Activated T-cell treated with anti-CD3 and anti-CD28 coated beads for 24 hours (primary cell): ENCODE measurements at places on chromosomes 12 and 14.

DNA sequence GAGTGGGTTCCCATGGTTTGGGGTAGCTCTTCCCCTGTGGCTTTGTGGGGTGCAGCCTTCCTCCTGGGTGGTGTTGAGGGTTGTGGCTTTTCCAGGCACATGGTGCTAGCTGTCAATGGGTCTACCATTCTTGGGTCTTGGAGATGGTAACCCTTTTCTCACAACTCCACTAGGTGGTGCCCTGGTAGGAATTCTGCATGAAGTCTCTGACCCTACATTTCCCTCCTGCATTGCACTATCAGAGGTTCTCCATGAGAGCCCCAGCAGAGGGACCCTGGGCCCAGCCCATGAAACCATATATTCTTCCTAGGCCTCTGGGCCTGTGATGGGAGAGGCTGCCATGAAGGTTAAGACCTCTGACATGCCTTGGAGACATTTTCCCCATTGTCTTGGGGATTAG, 1093.3 kb downstream of the SLC16A7 start:
- DNase-seq, result no peak

GRCh38 chr12:38775457-38775856, 129.9 kb downstream of the CPNE8 start:
- DNase-seq, result no peak

DNA sequence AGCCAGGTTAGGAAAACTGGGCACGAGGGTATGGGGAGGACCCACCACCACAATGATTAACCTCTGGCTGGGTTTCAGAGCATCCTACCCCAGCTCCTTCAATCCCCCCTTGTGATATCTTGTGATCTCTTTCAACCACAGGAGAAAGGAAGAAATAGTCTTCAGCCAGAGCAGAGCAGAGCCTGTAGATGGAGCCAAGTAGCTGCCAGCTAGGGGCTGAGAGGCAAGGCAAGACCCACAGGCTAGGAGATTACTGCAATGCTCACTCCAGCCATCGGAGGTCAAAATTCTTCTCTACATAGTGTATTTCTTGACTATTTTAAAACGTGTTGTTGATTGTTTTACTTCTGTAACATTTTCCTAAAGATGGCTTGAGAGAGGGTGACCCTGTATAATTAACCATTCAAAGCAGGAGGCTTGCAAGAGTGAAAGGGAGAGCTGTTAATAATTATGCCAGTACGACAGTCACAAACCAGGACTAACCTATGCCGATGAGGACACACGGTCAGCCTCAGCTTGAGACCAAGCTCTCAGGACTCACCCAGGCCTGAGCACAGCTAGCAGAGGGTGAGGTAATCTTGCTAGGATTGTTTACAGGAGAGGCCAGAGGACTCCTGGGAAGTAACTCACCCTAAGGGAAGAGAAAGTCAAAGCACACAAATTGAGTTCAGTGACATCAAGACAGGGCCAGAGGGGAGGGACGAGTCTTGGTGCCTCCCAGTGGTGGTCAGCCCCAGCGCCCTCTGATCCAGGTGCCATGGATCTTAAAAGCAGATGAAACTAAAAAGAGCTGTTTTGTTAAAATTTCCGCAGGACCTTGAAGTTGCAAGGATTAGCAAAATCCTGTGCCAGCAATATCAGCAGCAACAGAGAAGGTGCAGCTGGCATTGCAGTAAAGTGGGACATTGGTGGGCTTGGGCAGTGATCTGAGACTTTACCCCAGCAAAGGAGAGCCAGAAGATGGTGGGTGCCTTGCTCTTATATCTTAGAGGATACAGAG, 29.8 kb upstream of the CDKN3 start:
- DNase-seq, result peak; percentile 4

DNA sequence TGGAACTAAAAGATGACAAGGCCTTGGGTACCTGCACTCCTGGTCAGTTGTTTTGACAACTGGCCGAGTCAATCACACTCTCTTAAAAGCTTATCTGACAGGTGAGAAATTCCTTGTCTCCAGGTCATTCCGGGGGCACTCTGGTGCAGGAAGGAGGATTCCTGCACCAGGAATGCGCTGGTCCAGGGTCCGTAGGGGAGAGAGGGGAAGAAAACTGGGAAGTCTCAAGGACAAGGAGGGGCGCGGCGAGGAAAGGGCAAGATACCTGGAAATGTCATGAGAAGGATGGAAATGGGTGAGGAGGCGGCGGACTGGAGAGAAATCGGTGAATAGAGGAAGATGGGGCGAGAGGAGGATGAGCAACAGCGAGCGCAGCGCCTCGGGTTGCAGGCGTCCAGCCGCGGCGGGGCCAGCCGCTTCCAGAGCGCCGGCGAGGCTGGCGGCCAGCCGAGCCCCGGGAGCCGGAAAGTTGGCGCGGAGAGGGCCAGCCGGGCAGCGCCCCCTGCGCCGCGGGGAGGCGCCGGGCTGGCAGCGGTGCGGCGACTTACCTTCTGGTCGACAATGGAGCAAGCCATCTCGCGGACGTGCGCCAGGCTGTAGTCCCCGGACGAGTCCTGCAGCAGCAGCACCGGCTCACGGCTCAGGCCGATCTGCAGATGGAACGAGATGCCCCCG, 809 bp downstream of the PRKD1 start:
- DNase-seq, result no peak

GRCh38 chr14:46999661-47000060, 348.1 kb upstream of the RPL10L start:
- no peak for DNase-seq

DNA sequence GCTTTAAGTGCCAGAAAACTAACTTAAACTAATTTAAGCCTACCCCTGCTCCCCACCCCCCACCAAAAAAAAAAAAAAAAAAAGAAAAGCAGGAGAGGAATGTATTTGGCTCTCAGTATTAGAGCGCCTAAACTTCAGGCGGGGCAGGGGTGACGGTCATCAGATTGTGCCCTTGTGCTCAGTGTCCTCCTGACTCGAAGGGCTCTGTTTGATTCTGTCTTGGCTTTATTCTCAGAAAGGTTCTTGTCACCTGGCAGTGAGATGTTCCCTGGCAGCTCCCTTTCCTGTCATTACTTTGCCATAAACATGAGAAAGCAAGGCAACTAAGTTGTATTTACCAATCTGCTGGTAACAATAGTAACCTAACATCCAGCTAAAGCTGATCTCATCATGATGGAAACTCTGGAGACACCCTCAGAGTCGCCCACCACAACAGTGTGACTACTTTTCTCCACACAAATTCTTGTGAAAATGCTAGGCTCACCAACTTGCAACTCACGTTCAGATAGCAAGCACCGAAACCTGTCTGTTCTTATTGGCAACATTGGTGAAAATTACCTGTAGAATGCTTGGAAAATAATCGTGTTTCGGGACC, 39.0 kb upstream of the WNK1 start:
- DNase-seq, result peak; percentile 49

GRCh38 chr12:103868215-103868614, 27.2 kb upstream of the NT5DC3 start:
- no peak for DNase-seq

GRCh38 chr14:100042286-100042685, 22.9 kb upstream of the EVL start:
- DNase-seq, result no peak

DNA sequence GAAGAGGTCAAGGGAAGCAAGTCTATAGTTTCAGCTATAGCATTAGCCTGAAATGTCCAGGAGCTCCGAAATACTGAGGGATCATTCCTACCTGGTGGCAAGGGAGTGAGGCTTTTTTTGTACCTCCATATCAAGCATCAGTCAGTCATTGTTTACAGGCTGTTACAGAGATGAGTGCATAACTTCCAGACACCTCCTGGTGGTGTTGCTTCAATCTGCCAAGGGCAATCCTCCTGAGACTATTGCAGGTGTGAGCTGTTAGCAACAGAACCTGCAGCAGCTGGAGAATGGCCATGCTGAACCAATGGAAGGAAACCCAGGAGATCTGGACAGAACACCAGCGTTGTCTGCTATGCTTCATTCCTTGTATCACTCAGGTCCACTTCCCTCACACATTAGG, 80.0 kb upstream of the SLC8A3 start:
- no peak for DNase-seq

DNA sequence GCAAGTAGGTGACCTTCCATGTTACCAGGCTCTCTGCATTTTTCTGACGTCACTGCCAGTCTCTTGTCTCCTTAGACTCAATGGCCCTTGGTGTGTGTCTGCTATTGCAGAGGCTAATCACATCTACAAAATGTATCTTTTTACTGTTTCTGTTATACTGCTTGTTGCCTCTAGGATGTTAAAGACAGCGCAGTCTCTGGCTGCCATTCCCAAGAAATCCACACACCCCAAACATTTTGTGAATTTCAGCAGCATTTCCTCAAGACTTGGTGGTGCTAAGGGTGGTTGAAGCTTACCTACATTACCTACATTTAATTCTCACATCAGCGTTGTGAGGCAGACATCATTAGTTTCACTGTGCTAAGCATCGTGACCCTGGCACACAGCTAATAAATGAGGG, 87.2 kb downstream of the C12orf75 start:
- DNase-seq, result no peak

DNA sequence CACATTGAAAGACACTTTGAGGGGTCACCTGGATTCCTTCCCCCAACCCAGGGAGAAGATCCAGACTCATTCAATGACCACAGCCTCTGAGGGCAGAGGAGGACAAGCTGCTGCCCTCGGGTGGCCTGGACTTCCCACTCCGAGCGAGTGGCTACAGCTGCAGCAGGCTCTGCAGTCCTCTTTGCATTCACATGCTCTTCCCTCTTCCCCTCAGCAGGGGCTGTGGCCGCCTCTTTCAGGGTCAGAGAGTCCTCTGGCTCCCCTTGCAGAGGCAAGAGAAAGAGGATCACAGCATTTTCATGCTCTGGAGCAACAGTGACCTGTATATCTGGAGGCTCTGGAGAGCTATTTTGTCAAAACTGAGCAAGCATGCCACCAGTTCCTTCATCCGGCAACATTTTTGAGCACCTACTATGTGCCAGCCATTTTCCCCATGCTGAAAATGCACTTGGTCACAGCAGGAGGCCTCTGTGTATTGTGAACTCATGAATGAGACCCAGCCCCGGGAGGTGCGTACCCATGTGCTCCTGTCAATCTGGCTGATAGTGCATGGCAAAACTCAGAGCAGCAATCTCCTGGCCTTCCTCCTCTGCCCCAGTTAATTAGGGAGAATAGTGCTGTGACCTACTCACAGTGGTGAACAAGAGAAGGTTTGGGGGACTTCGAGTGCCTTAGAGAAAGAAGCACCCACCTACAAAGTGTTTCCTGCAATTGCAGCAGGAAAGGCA, 42.9 kb upstream of the KCNA5 start:
- no peak for DNase-seq

- peak; percentile 95 for DNase-seq
Measured at GRCh38 chr14:102086972-102087761, at the start of gene HSP90AA1. HSP90AA1 (minus strand) TSS chr14:102087044; CDS start chr14:102086378, 666 bp downstream.

- DNase-seq, result no peak
Measured at GRCh38 chr12:45907955-45908354, 82.4 kb downstream of the SCAF11 start.

DNA sequence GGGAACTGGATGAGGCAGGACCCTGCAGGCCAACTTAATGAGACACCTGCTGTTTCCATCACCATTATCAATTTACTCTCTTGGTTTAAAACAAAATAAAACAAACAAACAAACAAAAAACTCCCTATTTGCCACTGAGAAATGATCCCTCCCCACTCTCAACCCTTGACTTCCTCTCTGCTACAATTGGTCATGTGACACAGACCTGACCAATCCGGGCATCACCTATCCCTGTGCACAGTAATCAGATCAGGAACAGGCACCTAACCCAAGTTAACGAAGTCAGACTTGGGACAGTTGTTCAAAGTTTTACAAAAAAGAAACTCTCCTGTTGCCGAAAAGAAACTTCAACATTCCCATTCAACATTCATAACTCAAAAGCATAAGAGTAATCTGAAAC, 58.4 kb downstream of the NELL2 start:
- no peak for DNase-seq

DNA sequence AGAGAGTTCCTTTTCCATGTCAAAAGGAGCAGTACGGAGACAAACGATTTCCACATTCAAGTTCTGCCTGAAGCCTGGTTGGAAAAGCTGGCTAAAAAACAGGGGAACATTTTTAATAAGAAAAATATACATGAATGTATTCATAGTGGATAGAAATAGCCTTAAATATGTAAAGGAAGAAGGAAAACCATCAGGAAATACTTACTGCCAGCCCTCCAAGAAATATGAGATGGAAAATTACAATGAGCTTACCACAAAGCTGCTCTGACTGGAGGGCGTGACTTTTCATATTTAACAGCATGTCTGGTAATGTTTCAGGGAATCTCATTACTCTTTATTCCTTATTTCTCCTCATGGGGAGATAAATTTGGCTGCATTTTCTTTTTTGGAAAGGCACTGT, 75.9 kb upstream of the ZDHHC17 start:
- DNase-seq, result no peak

DNA sequence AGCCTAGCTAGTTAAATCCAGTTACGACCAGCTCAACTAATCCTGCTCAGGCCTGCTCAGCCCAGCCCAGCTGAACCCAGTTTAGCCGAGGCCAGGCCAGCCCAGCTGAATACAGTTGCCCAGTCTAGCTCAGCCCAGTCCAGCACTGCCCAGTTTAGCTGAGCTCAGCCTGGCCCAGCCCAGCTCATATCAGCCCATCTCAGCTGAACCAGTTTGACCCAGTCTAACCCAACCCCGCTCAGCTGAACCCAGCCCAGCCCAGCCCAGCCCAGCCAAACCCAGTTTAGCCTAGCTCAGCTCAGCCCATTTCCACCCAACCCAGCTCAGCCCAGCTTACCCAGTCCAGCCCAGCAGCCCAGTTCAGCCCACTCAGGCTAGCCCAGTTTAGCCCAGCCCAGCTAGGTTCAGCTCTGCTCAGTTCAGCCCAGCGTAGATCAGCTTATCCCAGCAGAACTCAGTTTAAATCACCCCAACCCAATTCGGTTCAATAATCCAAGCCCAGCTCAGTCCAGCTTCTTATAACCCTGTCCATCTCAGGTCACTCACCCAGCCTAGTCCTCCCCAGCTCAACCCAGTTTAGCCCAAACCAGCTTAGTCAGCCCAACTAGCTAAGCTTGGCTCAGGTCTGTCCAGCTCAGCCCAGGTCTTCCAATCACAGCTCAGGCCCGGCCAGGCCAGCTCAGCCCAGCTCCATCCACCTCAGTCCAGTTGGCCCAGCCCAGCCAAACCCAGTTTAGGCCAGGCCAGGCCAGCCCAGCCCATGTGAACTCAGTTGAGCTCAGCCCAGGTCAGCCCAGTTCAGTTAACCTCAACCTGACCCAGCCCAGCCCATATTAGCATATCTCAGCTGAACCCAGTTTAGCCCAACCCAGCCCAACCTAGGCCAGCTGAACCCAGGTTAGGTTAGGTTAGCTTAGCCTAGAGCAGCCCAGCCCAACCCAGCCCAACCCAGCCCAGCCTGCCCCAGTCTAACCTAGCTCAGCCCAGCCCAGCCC, 76.7 kb downstream of the TMEM121 start:
- no peak for DNase-seq

DNA sequence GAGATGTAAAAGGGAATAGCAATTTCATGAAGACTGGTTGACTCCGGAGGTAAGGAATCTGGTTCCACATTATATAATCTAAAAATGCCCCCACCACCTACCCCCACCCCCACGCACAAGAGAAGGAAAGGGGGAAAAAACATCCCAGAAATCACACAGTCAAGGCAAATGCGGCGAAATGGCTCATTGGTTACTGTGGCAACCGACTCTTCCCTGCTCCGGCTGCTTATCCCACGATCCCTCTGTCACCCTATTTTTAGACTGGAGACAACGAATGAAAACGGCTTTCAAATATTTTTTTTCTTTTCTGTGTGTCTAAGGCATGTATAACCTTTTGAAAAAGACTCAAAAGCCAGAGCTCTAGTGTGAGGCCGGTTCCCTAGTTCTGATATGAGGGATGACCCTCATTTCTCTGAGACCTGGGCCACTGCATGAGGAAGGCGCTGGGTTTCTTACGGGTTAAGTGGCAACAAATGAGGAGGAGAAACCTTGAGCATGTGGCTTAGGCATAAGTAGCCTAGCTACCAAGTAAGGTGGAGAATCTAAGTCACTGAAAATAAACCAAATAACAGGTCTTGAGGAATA, 148.3 kb upstream of the GRIN2B start:
- no peak for DNase-seq
